ENCODE measurements at places on chromosomes 6 and 20.

GRCh38 chr6:113082745-113083144 lies 735.6 kb downstream of the RFPL4B start:
- no peak for DNase-seq

DNA sequence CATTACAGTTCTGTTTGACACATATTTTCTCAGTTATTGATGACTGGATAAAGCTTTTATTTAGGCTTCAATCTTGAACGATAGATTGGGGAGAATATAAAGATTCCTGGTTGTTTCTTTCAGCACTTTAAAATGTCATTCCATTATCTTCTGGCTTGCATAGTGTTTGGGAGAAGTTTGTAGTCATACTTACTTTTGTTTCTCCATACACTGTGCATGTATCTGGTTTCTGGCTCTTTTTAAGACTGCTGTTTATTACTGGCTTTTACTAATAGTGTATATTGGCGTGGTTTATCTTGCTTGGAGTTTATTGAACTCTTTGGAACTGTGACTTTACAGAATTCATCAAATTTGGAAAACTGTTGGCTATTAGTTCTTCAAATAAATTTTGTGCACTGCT lies 49.2 kb downstream of the RGS17 start:
- DNase-seq = no peak

DNA sequence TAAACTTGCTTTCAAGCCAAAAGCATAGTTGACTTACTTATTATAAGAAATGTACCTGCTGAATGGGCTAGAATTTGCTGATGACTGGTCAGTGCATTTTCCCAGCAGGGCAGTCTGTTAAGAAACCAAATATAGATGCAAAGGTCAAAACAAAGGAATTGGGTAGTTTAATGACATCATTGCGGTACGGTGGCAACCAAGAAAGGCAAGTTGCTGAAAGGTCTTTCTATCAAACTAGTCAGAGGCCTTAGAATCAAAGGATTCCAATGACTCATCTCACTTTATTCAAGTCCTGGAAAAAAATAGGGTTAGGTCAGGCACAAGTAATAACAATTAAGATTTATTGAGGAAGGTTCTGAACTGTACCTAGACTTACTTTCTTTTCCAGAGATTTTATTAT lies 76.4 kb downstream of the KIZ start:
- DNase-seq = no peak

GRCh38 chr20:33676121-33676520 lies 1.9 kb upstream of the NECAB3 start:
- no peak for DNase-seq

DNA sequence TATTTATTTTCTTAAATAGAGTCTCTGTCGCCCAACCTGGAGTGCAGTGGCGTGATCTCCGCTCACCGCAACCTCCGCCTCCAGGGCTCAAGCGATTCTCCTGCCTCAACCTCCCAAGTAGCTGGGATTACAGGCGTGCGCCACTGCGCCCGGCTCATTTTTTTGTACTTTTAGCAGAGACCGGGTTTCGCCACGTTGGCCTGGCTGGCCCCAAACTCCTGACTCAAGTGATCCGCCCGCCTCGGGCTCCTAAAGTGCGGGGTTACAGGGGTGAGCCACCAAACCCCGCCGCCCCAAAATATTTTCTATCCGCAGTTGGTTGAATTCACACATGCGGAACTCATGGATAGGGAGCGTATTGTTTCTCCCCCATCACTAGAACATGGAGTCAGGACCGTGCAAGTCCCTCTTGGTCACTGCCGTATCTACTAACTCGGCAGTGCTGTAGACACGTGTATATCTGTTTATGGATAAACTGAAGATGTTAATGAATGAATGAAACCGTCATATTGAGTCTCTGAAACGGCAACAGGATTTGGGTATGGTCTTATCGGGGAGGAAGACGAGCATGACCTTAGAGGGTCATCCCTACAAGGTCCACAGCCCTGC lies 904 bp downstream of the MKKS start:
- no peak for DNase-seq

DNA sequence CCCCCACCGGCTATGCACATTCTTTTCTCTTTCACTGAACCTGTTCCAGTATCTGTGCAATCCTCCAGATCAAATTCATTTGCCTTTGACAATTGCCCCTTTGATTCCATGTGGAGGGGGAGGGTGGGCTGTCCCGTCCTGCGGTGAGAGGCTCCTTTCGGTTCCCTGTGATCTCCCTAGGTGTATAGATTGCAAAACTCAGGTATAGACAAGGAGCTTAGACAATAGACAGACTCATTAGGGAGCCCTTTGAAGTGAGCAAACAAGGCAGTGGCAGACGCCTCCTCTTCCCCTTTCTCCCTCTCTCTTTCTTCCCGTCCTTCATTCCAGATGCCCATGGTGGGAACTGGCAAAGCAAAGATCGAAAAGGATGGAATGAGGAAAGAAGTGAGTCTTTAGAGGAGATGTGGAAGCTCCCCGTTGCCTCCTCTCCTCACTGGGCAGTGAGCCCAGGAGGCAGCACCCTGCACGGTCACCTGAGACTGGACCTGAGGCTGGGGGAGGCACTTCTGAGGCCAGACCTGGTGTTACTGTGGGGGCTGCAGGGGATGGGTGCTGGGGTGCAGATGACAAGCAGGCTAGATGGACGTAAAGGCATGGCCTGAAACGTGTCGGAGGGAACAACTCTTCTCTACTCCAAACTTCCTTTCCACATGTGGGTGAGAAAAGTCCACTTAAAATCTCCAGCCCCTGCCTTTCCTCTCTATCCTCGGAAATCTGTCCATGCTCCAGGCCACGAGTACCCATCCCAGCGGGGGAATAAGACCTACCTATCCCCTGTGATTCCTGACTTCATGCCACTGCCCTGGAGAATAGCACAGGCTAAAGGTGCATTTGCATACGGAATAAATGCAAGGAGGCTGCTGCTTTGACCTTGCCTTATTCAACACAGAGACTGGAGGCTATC lies 256.6 kb upstream of the FOXQ1 start:
- DNase-seq = no peak

All from inflammatory macrophage treated with lipopolysaccharide for 4 hours (primary cell).